SW 1271 (cell line): ENCODE measurements at places on chromosomes 2 and 18.

DNA sequence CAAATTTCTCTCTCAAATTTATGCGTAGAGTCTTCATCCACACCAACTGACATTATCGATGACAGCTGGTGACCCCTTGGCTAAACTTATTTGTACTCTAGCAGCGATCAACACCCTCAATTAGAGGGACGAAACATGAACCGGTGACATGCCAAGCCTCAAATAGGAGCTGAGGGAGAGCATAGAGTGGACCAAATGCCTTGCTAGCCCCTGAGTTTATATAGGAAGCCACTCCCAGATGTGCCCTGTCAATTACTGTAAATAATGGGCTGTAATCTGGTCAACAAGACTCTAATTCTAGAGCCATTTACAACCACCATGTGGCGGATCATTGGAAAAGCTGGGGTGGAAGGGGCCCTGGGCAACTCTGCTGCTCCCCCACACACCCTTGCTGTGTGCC, 47.6 kb upstream of the FHL2 start:
- DNase-seq, result no peak

GRCh38 chr18:77209587-77209986, 40.1 kb upstream of the GALR1 start:
- no peak for DNase-seq

GRCh38 chr2:109409321-109410038, 204.3 kb downstream of the SEPTIN10 start:
- DNase-seq, result no peak

GRCh38 chr2:226312155-226312554, 487.5 kb downstream of the IRS1 start:
- DNase-seq, result no peak

- no peak for DNase-seq
Measured at GRCh38 chr2:185335879-185336278, 402.7 kb upstream of the FSIP2 start.

DNA sequence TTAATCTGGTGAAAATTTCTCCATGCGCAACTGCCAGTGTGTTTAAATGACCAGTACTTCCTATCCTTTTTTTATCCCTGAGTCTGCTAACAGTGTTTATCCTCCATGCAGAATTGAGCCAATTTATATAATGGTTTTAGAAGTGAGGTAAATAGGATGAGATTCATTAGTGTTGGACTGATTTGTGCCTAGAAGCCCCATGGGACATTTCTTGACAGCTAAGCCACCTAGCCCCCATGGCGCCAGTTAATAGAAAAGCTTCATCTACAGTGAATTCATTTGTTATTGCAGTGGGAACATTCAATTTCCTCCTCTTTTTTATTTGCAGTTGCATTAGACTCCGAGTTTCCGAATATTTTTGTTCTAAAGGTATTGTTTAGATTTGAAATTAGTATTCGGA, 175.6 kb downstream of the ARL6IP6 start:
- no peak for DNase-seq

DNA sequence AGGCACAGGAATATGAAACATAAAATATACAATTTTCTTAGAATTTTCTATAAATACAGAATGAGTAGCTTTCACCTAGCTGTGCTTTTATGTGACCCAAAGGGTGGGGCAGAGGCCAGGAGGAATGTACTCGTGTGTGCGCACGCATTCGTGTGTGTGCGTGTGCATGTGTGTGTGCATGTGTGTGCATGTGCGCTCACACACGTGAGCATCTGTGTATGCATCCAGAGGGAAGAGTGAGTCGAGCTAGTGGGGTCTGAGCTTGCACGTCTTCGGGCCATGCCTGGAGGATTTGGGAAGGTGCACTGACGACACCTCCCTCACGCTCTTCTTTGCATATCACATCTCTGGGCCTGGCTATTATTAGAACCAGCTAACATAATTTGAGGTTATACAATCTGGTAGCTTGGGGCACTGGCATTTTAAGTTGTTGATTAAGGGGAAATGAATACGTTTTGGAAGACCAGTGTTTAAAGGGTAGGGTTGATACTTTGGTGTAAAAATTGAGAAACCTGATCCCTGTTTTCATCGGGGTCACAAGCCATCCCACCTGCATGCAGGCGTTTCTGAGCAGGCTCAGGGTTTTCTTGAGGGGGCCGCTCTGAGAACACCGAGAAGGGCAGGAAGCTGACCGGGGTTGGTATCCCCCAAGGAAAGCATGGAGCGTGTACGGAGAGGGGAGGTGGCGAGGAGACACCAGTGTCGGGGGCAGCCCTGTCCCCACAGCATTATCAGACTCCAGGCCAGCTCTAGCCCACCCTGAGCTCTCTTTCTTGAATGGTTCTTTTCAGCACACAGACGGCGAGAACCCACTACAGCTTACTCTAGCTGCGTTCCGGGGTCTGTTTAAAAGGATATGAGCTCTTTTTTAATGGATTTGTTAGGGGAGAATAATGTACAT, 85.3 kb downstream of the LRRFIP1 start:
- DNase-seq, result no peak

DNA sequence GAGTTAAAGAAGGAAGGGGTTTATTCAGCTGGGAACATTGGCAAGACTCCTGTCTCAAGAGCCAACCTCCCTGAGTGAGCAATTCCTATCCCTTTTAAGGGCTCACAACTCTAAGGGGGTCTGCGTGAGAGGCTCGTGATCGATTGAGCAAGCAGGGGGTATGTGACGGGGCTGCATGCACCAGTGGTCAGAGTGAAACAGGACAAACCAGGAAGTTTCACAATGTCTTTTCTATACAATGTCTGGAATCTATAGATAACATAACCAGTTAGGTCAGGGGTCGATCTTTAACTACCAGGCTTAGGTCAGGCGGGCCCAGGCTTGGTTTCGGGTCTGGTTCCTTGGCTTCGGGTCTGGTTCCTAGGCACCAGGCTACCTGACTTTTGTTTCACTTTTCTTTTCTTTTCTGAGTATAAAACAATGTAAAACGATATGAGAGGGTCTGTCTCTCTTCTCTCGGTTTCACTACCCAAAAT, 30.1 kb upstream of the LIPG start:
- DNase-seq, result no peak

DNA sequence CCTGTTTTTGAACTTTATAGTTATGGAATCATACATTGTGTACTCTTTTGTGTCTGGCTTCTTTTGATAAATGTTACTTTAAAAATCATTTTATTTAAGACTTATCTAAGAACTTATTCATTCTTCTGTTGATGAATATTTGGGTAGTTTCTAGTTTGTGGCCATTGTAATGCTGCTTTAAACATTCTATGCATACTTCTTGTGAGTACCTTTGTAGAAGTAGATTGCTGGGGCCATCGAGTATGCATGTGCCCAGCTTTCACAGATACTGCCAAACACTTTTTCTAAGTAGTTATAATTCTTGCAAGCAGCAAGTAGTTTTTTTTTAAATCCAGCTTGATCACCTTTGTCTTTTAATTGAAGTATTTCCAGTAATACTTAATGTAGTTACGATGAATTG, 11.1 kb downstream of the CD302 start:
- no peak for DNase-seq

DNA sequence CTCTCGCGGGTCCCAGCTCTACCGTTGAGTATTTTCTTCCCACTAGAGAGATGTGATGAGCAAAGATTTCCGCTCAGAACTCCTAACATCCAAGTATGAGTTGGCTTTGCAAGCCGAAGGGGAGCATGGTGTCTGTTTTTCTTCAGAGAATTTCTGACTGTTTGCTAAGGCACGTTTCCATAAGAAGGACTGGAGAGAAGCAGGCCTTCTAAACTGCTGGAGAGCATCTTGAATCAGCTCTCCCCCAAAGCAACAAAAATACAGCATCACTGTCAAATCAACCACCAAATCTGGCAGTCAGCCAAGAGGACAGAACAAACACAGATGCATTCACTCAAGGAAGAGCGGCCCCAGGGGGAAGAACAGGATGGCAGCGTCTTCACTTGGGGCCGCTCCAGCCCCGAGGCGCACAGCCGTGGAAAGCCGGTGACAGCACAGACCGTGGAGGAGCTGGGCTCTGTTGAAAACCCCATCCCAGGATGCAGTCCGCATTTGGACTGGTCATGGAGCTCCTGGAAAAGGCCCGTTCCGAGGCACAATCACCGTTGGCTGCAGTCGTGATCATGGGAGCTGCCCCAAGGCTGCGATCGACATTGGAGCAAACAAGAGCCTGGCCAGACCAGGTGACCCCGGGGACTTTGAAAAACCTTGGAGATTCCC, 101.4 kb downstream of the NFATC1 start:
- DNase-seq, result no peak

DNA sequence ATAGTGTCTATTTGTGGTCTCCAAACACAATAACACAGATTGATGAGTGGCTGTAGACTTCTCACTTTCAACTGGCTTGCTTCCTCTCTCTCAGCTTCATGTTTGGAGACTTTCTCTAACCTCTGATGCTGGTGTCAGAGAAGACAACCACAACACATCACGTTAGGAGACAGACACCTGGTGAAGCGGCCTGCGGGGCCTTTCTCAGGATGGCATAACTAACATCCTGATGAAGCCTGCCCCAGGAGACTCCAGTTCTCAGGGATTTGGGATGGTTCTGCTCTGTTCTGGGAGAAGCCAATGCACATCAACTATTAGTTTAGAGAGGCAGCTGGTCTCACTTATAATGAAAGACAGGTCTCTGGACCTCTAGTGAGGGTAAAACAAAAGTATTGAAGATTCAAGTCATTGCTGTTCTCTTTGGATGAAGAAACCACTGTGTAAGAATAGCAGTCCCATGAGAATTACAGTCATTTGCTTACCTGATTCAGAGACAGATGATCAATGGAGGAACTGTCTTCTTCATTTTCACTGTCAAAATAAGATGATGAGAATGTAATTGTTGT, 2.0 kb downstream of the IL1A start:
- no peak for DNase-seq

- no peak for DNase-seq
Measured at GRCh38 chr2:96775160-96775559, 14.5 kb downstream of the CNNM4 start.

GRCh38 chr2:223474893-223475292, 127.3 kb downstream of the SCG2 start:
- DNase-seq, result no peak

DNA sequence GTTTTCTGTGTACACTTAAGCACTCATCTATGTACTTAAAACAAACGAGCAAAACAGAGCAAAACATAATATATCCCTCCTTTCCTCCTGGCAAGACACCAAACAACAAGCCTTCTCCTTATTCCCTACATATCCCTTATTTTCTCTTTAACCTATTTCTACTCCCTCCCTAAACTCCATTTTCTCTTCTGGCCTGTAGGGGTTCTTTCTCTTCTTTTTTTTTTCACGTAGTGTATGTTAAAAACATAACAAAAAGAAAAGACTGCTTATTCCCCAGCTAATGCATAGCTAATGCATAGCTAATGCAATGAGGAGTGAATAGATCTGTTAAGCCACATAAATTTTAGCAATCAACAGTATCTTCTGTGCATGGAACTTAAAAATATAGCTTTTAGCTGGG, 193.4 kb downstream of the TMEM247 start:
- no peak for DNase-seq

DNA sequence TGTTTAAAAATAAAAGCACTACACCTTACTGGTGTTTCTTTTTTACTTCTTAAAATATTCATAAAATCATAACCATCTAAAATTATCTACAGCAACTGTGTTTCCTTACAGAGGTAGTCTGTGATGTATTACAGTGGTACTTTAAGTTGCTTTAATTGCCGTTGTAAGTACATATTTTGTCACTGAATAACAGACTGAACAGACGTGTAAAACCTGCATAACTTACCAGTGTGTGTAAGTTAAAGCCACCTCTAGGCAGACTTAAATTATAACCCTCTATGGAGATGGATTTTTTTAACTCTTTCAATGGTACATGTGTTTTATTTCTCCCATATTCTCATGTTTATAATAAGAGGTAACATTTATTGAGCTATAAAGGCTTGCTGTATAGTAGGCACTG, 166.8 kb downstream of the NR4A2 start:
- no peak for DNase-seq

- no peak for DNase-seq
Measured at GRCh38 chr2:143124445-143124844, 4.8 kb upstream of the ARHGAP15 start.

DNA sequence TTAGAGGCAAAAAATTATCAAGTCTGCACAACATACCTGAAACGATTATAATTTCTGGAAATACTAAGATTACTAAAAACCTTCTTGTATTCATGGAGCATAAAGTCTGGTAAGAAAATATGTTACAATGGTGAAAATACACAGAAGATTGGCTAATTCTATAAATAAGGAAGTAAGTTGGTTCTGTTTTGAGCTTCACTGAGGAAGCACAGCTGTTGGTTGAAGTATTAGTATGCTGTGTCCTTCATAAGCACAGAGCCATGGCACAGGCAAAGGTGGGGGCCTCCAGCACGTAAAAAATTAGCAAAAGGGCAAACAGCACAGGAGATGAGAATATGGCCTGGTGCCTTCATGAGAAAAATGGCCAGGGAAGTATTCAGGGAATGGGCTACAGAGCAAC, 40.4 kb upstream of the ANKRD62 start:
- DNase-seq, result no peak

GRCh38 chr2:107005853-107006252, 119.9 kb upstream of the ST6GAL2 start:
- no peak for DNase-seq
